ENCODE measurements at places on chromosomes 16 and 17.

GRCh38 chr17:77756846-77757560, 201.5 kb upstream of the TNRC6C start:
- DNase-seq: no peak

GRCh38 chr16:21190013-21190412, 21.4 kb downstream of the ZP2 start:
- DNase-seq: no peak

- DNase-seq: no peak
These were observed 1.3 kb upstream of the SUZ12 start for GRCh38 chr17:31935512-31935911.

DNA sequence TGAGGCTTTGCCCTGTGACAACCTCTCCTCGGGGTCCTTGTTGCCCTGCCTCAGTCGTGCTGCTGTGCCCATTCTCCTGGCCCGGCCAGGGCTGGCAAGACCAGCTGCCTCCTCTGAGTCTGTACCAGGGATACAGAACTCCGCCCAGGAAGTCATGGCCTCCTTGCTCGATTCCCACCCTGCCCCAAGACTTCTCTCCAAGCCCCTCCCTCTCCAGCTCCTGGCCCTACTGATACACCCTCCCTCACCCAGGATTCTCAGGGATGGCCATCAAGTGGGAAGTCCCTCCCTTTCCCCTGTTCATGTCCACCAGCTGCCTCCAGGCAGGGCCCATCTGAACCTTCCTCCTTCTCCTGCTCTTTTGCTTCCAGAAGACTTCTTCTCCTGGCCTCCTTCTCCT, 11.2 kb upstream of the TMEM208 start:
- DNase-seq: no peak

DNA sequence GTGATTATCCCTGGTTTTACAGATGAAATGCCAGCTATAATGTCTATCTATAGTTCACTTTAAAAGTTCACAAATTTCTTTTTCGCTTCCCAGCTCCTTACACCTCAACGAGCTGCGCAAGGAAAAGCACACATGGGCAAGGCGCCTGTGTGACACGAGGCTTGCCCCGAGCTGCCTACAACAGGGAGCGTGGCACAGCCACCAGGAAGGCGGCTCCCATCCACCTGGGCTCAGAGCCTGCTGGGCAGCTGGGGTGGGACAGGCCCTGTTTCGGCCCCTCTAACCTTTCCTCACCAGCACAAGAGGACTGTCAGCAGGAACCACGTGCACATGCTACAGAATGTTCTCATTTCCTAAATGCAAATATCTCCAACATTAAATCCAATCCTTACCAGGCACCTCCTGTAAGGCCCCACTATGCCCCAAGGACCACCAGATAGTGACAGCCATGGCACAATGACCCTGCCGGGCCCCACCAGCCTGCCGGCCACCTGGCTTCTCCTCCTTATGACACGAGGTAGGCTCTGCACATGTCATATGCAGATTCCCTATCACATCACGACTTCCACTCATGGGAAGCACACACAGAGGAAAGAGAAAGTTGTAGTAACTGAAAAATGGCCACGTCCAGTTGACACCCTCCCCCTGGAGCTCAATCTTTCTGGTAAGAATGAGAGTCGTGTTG, 92.1 kb downstream of the ZNF778 start:
- no peak for DNase-seq

GRCh38 chr16:84833542-84834402, 14.0 kb downstream of the CRISPLD2 start:
- no peak for DNase-seq

DNA sequence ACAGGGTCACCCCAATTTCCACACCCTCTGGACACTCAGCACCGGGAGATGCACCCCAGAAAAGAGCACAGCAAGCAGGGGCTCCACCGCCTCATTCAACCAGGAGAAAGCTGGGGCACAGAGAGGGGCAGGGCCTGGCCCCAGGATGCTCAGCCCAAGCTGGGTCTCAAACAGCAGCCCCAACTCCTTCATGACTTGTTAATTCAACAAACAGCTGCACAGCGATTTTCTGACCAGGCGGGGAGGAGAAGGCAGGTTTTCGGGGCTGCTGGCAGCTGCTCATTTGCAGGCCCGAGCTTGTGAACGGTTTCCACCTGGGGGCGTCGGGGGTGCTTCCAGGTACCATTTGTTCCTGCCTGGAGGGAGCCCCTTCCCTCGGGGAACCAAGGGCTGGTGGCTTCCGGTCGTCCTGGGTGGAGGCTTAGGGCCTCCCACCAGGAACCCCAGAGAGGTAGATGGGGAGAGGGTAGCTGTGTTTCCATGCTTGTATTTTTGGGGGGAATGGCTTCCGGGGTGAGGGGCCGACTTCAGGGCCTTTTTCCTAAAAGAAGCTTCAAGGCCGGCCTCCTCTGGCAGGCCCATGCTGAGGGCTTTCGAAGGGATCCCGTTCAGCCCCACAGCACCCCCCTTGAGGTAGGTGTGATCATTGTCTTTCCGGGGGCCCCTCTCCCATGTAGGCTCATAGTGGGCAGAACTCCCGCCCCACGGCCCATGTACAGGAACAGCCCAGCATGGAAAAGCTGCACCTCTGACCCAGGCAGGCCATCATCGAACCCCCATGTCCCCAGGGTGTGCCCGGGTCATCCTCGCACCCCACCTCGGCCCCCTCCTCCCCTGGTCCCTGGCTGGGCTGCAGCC, 191.6 kb upstream of the GSE1 start:
- DNase-seq: no peak

DNA sequence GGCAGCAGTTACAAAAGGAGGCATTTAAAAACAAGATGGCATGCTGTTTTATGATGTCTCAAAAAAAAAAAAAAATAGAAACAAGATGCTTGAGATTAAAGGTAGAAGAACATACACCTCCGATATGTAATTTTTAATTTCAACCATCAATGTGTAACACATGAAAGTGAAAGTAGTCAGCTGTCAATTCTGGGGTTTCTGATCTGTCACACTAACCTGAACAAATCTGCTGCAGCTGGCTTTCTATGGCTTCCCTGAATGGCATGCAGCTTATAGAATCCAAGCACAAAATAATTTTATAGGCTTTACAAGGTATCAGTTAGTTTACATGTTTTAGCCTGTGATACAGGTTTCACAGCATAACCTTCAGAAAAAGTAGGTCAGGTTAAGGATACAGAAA, 13.5 kb downstream of the GLYR1 start:
- no peak for DNase-seq

DNA sequence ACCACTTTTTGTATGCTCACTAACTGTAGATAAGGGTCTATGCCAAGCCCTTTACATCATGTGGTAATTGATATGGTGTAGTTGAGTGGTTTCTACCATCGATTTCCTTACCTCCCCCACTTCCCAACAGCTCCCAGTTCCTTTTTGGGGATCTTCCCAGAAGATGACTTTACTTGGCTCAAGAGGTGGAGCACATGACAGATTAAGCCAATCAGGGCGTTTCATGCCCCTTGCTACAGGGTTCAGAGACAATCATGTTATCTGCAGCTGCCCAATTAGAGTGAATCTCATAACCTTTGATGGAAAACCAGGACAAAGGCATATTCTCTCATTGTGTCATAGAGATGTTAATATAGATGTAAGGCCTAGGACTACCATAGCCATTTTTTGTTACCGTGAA, 16.2 kb upstream of the BMERB1 start:
- DNase-seq: no peak

GRCh38 chr16:78896280-78896679, 704.3 kb downstream of the MAF start:
- no peak for DNase-seq

DNA sequence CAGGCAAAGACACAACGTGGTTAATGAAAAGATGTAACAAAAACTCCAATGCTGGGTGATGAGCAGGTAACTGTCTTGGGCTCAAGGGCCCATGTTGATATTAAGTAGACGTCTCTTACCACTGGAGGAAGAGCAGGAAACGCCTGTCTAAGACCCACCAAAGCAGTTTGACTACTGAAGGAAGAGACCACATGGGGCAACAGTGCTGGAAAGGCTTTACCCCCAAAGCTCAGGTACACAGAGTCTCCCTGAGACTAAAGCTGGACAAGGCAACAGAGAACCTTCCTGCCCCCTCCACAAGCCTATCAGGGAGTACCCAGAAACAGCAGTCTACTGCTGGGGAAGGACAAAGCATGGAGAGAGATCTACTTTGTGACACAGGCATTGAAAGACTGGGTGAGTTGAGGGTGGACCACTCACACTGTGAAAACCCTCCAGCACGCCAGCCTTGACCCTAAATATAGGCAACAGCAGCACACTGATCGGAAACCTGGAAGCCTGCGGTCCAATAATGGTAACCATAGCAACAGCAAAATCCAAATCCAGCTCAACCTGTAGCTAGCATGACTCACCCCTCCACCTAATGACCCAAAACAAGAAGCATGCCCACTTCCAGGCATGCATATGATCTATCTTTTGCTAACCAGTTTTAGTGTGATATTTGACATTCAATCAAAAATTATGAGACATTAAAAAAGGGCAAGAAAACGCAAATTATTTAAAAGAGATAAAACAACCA, 270.5 kb upstream of the SDK2 start:
- DNase-seq: no peak

GRCh38 chr17:81498953-81499600, 13.5 kb downstream of the ACTG1 start:
- no peak for DNase-seq

GRCh38 chr17:57288040-57288772, 31.9 kb downstream of the MSI2 start:
- DNase-seq: no peak

DNA sequence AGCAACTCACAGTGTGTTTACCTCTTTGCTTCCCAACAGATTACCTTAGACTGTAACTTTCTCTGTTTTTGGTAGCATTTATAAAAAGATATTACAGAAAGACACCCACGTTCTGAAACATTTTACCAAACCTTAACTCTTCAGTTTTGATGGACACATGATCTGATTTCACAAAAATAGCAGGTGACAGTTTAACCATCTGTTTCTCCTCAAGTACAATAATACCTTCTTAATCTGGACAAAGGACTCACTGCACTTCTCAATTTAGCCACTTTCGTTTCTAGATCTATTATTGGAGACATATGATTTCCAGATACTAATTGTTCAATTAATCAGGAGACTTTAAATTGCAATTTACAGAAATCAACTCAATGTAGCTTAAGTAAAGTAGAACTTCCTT, 703.8 kb upstream of the KIF2B start:
- no peak for DNase-seq

GRCh38 chr16:70808371-70808770, 7.4 kb upstream of the VAC14 start:
- no peak for DNase-seq

DNA sequence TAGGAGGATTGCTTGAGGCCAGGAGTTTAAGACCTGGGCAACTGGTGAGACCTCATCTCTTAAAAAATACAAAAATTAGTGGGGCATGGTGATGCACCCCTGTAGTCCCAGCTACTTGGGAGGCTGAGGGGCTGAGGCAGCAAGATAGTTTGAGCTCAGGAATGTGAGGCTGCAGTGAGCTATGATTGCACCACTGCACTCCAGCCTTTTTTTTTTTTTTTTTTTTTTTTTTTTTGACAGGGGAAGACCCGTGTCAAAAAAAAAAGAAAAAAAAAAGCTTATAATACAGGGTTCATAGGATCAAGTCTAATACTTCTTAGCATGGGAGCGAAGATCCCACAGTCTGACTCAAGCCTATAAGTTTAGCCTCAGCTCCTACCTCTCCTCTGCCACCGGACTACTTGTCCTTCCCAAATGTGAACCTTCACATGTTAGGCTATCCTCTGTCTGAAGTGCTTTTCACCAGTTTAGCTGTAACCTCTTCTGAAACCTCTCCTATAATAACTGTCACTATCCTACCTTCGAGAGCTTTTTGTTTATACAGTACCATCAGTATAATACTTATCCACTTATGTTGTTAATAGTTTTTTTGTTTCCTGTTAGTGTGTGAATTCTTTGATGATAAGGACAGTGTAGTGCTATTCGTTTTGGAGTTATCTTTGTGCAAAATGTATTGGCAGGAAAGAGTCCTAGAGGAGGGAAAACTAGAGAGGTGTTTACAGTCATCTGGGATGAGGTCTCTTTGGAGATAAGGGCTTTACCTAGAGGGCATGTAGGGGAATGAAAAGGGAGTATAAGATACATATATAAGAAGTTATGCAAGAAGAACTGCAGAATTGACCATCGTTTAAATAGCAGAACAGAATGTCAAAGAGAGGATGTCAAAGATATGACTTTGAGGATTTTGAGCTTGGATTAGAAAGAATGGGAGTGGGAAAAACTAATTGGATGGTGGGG, 15.5 kb downstream of the CPD start:
- DNase-seq: no peak

- DNase-seq: no peak
These were observed 266.2 kb downstream of the CEP112 start for GRCh38 chr17:65925606-65926307.

DNA sequence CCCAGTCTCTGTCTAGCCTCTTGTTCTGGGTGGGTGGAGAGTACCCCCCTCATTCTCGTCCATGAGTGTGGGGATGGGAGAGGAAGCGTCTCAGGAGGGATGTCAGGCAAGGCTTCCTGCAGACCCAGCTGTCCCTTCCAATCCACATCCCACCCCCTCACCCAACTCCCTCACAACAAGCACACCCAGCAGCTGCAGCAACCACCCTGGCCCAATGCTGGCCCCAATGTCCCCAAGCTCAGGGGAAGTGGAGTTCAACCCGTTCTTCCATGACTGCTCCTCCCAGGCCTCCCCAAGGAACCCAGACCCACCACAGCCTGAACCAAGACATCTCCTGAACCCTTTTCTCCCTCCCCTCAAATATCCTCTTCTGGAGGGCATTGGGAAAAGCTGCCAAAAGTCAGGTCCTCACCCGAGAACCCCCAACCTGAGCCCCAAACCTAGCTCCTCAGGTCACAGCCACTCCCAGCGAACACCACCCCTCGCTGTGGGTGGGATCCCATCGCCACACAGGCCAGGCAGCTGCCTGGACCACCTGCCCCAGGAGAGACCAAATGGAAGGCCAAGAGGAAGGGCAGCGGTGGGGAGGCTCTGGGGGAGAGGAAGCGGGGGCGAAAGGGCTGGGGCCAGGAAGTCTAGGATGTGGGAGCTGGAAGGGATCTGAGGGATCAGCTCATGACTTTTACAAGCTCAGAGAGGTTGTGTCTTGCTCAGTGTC, 47.6 kb downstream of the FZD2 start:
- no peak for DNase-seq

All from activated CD8-positive, alpha-beta memory T cell treated with anti-CD3 and anti-CD28 coated beads for 4 hours (primary cell).